Smooth muscle cell of the umbilical artery (primary cell): ENCODE measurements at places on chromosomes 5 and 9. TPM values are rescaled to one million over a fixed set of nuclear protein-coding genes. Genes with fewer than 3 reads are reported as not detected.

Gene SPATA31E1
- not detected in 2 replicates for total RNA-seq

Gene DAPK1
- total RNA-seq: 10.9 and 12.5 TPM in 2 replicates

Gene BARX1
- total RNA-seq: not detected in 2 replicates

Gene CEP72
- 1.8 and 3.2 TPM in 2 replicates for total RNA-seq

Gene OGN
- 0.59 TPM in 1 of 2 replicates, not detected in the other for total RNA-seq

Gene IL33
- total RNA-seq: 470 and 472 TPM in 2 replicates
